HT-29 (cell line): ENCODE measurements at places on chromosomes 4 and X. TPM values are rescaled to one million over a fixed set of nuclear protein-coding genes. Genes with fewer than 3 reads are reported as not detected.

Gene MFAP3L
- total RNA-seq: 0.03 and 0.18 TPM in 2 replicates

Gene ZDHHC9
- 38.6 and 46.7 TPM in 2 replicates for total RNA-seq

Gene PRR32
- total RNA-seq: not detected in 2 replicates

Gene DCAF8L2
- total RNA-seq: not detected in 2 replicates

Gene ATOH1
- total RNA-seq: 2.7 and 3.7 TPM in 2 replicates

Gene PAGE4
- not detected in 2 replicates for total RNA-seq

Gene CNGA1
- 6.5 and 9.5 TPM in 2 replicates for total RNA-seq

Gene SORCS2
- total RNA-seq: not detected in 2 replicates

Gene CXorf49B
- not detected in 2 replicates for total RNA-seq

Gene RHOXF2B
- total RNA-seq: not detected in 2 replicates

Gene RAI2
- not detected in 2 replicates for total RNA-seq

Gene HHIP
- total RNA-seq: not detected in 2 replicates

Gene ADH7
- not detected in 2 replicates for total RNA-seq

Gene GPR173
- not detected in 2 replicates for total RNA-seq

Gene CYSLTR1
- total RNA-seq: not detected in 2 replicates

Gene RIPPLY1
- total RNA-seq: 0.28 TPM in 1 of 2 replicates, not detected in the other

Gene CT45A5
- not detected in 2 replicates for total RNA-seq

Gene EREG
- total RNA-seq: 67.4 and 74.0 TPM in 2 replicates

Gene TMEM47
- not detected in 2 replicates for total RNA-seq

Gene C4orf51
- total RNA-seq: not detected in 2 replicates
